ENCODE measurements at places on chromosomes 13 and 19.

DNA sequence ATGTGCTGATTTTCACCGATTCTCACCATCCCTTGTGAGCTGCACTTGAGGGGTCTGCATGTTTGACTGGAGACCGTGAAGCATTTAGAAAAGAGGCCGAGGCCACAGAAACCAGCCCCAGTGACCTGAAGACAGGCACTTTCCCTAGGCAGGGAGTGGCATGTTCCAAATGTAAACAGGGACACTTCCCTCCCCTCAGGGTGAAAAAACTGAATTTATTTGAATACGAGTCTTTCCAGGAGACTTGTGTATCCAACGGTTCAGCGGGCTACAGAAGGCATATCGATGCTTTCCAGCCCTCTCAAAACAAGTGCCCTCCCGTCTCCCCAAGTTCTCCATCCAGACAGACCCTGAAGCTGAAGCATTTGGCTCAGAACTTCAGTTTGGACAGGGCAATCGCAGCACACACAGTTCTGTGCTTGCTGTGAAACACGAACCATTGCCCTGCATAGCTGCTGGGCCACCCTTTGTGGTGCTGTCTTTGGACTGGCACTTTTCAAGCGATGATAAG is 106.1 kb downstream of the ZIC5 start:
- no peak for DNase-seq

- DNase-seq, result no peak
Measured at GRCh38 chr19:41325947-41326706, 16.2 kb downstream of the CCDC97 start.

DNA sequence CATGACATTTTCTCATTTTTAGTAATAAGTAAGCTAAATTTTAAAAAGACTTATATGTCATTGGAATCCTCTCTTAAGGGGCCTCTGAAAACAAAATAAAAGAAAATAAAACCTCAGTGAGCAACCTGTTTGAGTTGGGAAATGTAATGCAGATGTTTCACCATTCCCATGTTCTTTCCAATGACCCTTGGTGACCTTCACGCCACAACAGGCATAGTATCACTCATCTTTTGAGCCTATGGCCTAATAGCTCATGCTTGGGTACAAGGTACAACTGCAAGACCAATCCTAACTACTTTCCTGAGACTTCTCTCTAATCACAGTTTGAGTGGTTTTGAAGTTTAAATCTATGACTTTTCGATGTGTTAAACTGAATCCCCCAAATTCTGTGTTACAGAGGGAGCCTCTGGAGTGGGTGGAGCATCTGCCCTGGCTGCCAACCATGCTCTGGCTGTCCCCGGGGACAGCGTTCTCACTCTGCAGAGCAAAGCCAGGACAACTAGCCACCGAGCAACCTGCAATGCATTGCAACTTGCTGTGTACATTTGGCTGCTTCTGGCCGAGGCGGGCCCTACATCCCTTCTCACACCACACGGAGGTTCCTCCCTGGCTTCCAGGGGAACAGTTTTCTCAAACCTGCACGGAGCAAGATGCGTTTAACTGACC is 307.9 kb upstream of the MAB21L1 start:
- no peak for DNase-seq

GRCh38 chr13:72678312-72678711 is 49.1 kb downstream of the MZT1 start:
- DNase-seq, result peak; percentile 1

- no peak for DNase-seq
Measured at GRCh38 chr19:3178973-3179738, 587 bp downstream of the S1PR4 start.

DNA sequence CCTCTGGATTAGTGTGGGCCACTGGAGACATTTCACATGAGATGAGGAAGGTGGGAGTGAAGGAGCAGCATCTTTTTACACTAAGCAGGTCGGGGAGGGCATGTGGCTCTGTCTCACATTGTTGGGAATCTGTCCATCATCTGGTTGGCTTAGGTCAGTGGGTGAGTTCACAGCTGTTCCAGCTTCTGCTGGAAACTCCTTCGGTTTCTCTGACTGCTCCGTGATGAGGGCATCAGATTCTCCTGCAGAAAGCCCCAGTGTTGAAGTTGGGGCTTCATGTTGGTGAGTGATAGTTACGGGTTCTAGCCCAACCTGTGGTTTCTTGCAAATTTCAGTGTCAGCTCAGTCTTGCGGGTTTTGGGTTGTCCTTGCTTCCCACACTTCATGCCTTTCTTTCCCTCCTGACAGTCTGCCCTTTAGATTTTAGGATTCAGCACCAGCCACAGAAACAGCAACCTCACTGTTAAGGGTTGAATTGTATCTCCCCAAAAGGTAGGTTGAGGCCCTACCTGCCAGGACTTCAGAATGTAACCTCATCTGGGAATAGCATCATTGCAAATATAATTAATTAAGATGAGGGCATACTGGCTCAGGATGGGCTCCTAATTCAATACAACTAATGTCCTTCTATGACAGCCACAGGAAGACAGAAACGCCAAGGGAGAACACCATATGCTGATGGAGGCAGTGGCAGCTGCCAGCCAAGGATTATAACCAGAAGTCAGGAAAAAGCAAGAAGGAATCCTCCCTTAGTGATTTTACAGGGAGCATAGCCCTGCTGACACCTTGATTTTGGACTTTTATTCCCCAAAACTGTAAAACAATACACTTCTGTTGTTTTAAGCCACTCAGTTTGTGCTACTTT is 7.6 kb upstream of the ALOX5AP start:
- no peak for DNase-seq

GRCh38 chr13:29888306-29888705 is 37.9 kb upstream of the UBL3 start:
- no peak for DNase-seq

DNA sequence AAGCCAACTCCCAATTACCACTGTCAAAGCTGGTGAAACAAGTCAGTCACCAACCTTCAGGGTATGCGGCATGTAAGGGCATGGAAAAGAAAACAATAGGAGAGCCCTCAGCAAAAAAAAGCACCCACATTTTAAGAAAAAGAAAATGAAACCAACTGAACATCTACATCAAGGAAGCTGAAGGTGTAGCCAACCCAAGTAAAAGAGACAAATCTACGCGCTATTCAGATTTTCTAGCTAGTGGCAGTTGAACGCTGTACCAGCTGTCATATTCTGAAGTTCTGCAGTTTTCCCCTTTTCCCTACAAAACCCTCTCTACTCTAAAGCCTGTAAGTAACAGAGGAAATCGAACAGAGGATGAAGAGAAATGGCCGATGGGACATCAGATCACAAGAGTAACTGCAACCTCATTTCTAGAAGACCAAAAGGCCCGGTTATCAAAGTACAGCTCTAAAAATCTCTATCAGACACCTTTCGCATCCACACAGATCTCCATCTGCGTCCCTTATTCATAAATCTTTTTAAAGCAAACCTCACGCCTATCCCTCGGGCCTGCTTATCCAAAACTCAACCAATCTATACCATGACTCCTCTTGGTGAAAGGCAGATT is 1.4 kb downstream of the MYCBP2 start:
- no peak for DNase-seq

DNA sequence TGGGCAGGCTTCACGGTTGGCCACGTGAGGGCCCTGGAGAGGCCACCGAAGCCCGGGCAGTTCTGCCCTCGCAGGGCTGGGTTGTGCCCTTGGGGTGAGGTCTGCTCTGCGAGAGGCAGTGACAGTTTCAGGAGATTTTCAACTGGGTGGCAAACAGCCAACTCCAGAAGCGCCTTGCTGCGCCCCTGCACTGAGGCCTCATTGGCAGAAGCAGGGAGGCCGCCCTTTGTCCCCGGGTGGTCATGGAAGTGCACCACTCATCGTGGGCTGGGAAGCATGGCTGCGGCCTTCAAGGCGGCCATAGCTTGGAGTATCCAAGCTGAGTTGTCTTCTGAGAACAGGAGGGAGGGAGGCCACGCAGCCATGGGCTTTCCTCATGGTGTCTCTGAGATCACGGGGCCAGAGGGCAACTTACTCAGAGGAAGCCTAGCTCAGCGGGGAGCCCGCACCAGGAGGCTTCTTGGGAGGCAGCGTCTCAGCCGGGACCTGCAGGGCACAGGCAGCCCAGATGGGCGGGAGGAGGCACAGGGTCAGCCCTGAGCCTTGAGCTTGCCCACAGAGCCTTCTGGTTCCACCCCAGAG is 14.8 kb downstream of the PLEKHJ1 start:
- no peak for DNase-seq

DNA sequence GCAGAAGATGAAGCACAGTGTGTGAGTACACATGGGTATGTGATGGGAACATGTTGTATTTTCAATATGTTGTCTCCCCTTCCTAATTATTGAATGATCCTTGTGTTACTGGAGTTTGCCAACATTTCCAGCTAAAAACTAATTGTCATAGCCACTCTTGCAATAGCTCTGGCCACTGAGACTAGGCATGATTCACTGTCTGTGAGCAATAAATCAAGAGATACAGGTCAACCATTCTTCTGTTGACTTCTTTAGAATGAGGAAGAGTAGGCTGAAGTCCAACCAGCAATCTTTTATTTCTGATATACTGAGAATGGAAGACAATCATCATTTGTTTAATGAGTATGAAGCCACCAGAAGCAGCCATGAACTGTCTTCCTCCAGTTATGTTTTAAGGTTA is 413.9 kb downstream of the SLITRK5 start:
- DNase-seq, result no peak

- peak; percentile 82 for DNase-seq
Measured at GRCh38 chr19:48637948-48638830, 1.0 kb upstream of the DBP start.

GRCh38 chr19:13079542-13079986 is 23.1 kb downstream of the LYL1 start:
- no peak for DNase-seq

- DNase-seq, result no peak
Measured at GRCh38 chr13:48255954-48256353, 22.9 kb downstream of the ITM2B start.

DNA sequence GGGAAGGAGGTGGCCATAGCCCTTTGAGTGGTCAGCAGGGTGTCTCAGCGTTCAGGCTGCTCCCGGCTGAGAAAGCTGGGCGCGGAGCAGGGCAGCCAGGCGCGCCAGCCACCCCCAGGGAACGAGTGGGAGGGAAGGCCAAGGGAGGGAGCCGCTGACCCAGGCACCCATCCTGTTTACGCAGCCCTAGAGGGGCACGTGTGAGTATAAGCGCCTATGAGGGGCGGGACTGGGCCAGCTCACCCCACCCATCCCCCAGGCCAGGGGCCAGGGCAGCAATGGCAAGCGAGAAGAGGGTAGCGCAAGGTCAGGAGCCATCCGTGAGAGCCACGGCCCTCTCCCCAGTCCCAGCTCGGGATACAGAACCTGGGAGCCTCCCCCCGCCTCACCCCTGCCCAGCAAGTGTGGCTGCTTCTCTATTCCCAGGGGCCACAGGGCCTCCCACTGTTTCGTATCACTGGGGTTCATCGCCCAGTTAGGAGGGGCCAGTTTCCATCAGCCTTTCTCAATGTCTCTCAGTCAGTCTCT is 897 bp upstream of the DMKN start:
- DNase-seq, result no peak

GRCh38 chr13:40251343-40252032 is 415.0 kb downstream of the FOXO1 start:
- DNase-seq, result no peak

GRCh38 chr19:16397791-16398529 is 73.3 kb downstream of the KLF2 start:
- no peak for DNase-seq

DNA sequence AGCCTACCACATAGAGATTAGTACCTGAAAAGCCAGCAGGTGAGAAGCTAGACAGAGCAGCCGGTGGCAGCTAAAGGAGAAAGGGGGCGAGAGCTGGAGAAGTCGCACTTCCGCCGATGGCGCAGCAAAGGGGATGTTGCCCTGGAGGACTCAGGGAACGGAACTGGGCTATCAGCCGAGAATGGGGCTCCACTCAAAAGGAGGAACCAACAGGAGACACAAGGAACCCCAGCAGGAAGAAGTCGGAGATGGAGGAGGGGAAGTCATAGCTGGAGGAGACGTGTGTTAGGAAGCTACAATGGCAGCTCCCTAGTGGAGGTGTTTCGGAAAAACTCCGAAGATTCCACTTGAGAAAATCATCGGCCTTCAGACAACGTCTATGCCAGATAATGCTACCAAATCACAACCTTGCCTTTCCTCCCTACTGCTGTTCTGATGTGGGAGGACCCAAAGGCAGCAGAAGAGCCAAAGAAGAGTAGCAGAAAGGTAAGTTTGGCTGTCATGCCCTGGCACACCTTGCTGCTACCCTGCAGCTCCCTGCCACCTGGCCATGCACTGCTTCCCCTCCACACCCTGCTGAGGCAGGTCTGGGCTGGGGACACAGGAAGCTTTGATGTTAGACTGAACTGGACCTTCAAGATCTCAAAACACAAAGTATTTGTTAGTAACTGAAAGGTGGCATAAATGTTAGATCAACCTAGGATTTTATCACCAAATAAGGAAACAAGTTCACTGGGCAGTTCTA is 127.9 kb downstream of the DLEU7 start:
- no peak for DNase-seq

- no peak for DNase-seq
Measured at GRCh38 chr19:7748756-7749155, 1.4 kb upstream of the CD209 start.

- no peak for DNase-seq
Measured at GRCh38 chr13:36857253-36857652, 38.2 kb downstream of the RFXAP start.

DNA sequence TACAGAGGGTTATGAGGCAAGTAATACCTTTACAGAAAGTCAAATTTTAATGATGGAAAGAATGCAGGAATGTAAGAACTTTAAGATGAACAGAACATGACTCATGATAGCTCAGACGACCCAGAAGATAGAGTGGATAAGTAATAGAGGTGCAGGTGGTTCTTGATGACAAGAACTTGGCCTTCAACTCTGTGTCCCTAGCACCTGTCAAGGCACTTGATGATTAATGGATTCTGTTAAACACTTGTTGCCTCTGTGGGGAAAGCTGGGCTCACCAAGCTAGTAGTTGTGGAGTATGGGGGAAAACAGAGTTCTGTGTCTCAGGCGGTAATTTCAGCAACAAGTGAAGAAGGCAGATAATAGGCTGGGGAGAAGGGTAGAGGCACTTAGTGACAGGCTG is 306.2 kb downstream of the ATP8A2 start:
- DNase-seq, result no peak

GRCh38 chr19:30679153-30679702 is 307.0 kb downstream of the ZNF536 start:
- no peak for DNase-seq

DNA sequence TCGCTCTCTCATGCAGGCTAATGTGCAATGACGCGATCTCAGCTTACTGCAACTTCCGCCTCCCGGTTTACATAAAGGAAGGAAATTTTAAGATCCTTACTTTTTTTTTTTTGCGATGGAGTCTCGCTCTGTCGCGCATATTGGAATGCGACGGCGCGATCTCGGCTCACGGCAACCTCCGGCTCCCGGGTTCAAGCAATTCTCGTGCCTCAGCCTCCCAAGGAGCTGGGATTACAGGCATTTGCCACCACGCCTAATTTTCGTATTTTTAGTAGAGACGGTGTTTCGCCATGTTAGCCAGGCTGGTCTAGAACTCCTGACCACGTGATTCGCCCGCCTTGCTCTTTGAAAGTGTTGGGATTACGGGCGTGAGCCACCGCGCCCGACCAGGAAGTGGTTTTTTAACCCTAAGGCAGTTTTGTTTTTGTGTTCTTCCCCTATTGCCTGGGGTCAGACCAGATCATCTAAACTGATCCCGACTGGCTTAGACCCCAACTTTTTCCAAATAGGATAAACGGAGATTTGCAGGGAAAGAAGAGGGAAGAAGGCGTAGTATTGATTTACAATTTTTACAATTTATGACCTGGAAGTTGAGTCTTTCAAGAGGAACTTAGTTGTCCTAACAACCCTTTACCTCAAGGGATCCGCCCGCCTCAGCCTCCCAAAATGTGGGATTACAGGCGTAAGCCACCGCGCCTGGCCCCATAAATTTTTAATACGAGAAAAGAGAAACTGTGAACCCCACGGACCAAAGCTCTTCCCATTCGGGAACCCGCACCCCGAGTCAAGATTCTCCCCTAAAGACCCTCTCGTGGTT is 142.0 kb downstream of the ZNF737 start:
- DNase-seq, result peak; percentile 2

All from frontal cortex (tissue), 4 donors.